ENCODE measurements at places on chromosomes 12 and 14. TPM values are rescaled to one million over a fixed set of nuclear protein-coding genes. Genes with fewer than 3 reads are reported as not detected.

DNA sequence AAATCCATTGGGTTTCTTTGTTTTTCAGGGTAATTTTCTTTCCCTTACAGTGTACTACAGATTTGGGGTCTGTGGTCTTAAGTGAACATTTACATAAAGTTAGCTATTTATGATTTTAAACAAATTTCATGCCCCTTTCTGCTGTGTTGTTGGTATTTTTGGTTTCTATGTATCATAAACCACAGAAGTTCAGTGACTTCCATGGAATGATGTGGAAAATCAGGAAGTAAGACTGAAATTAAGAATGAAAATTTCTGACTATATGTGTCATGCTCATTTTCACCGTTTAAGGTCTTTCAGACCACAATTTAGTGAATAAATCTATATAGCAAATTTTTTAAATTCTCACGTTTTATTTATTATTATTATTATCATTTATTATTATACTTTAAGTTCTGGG lies 31.7 kb downstream of the ETV6 start:
- no peak for DNase-seq

DNA sequence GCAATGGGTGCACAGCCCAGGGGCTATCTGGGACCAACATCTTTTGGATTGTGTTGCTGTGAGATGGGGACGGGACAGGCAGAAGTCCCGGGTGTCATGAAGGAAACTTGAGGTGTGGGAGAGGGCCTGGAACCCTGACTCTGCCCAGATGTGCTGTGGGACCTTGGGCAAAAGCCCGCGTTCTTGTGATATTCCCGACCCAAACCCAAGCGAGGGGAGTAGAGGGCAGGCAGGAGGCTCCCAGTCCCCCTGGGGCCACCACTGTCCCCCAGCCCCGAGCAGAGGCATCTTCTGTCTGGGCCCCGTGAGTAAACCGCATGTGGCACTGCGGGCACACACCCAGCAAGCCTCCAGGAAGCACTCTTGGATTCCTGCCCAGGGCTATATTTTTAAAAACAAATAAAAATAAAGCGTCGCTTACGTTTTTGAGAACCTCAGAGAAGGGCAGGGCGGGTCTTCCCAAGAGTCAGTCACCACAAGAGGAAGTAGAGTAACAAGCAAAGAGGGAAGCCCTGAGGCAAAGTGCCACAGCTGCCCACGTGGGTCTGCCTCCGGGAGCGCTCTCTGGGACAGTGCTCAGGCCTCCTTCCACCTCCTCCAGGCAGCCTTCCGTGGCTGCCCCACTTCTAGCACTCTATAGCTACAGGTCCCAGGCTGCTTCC lies 39.5 kb downstream of the BEGAIN start:
- DNase-seq: peak; percentile 29

DNA sequence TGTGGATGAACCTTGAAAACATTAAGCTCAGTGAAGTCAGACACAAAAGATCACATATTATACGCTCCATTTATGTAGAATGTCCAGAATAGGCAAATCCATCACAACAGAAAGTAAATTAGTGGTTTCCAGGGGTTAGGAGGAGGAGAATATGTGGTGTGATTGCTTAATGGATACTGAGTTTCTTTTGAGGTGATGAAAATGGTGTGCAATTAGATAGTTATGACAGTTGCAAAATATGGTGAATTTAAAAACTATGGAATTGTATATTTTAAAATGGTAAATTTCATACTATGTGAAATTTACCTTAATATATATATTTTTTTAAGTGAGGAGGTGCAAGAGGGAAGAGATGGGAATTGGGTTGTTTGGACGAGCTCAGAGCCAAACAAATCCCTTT lies 46.3 kb upstream of the KICS2 start:
- DNase-seq: no peak

GRCh38 chr14:96071561-96071960 lies 32.4 kb downstream of the C14orf132 start:
- no peak for DNase-seq

DNA sequence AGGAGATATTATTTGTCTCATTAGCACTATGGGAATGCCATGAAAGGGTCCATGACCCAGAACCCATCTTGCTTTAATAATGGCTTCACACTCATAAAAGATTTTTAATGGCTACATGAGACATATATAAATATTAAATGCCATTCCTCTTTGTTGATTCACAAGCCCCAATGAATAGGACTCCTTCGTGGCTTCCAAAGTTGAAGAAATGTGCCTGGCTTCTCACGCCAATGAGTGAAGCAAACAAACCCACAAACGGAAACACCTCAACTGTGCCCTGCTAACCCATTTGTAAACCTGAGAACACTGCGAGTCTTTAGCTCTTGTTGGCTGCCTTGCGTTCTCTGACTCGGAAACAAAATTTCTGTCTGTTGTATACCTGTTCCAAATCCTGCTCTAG lies 381.7 kb upstream of the DDHD1 start:
- DNase-seq: no peak

- DNase-seq: no peak
Measured at GRCh38 chr14:32802295-32802694, 136.4 kb upstream of the NPAS3 start.

DNA sequence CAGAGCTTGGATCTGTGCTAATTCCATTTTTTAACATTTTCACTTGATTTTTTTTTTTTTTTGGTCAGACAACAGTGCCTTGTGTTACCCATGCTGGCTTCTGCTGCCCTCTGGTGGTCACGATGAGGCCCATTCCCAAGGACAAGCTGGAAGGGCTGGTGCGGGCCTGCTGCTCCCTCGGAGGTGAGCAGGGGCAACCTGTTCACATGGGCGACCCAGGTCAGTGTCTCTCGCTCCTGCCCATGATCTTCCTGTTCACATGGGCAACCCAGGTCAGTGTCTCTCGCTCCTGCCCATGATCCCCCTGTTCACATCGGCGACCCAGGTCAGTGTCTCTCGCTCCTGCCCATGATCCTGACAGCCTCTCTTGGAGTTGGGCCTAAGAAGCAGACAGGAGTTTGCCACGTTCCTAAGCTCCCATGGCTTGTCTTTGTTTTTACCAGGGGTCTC lies 59.4 kb downstream of the DGLUCY start:
- DNase-seq: peak; percentile 87

GRCh38 chr14:92121670-92122350 lies at the start of the genes CPSF2 and NDUFB1:
Gene CPSF2, plus strand, starts transcription at chr14:92121969. Its CDS starts 9,016 bp downstream, at chr14:92130985.
Gene NDUFB1, minus strand, starts transcription at chr14:92121706. Its CDS starts 4,069 bp downstream, at chr14:92117637.
- peak; percentile 83 for DNase-seq

DNA sequence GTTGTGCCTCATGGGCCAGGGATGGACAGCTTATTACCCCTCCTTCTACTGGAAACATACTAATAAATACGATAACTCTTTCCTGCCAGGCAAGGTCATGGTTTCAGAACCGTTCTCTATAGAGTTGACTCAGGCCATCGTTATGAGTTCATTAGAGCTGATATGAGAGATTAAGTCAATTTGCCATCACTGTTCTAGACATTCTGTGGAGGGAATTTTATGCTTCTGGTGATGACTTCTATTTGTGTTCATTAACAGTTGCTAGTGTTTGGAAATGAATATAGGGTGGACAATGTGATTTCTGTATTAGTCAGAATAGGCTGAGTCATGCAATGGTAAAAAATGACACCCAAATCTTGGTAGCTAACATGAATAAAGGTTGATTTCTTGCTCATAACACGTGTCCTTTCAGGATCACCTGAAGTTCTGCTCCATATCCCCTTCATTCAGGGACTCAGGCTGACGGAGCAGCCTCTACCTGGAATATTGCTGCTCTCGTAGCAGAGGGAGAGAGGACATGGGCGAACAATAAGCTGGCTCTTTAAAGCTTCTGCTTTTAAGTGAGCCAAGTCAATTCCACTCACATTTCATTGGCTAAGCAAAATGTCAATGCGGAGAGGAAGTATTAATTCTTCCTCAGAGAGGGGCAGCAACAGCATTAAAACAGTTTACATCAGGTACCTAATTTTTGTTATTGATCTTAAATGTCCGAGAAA lies 18.5 kb upstream of the TBPL2 start:
- DNase-seq: no peak

DNA sequence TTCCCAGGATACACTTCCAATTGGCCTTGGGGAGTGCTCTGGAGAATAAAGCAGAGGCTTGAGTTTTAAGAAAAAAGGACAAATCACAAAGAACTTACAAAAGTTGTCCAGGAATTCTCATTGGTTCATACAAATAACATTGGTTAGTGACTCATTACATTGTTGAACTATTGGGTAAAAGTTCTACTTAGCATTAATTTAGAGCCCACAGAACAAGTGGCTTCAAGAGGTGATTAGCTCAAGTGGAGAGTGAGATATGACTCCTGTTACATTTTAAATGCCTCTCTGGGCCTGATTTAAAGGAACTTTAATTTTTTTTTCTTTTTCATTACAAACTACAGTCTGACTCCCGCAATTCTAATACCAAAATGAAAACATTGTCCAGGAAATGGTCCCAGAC lies 72.9 kb downstream of the ASCL4 start:
- DNase-seq: no peak

- no peak for DNase-seq
Measured at GRCh38 chr14:52703225-52703624, 3.8 kb upstream of the PSMC6 start.

DNA sequence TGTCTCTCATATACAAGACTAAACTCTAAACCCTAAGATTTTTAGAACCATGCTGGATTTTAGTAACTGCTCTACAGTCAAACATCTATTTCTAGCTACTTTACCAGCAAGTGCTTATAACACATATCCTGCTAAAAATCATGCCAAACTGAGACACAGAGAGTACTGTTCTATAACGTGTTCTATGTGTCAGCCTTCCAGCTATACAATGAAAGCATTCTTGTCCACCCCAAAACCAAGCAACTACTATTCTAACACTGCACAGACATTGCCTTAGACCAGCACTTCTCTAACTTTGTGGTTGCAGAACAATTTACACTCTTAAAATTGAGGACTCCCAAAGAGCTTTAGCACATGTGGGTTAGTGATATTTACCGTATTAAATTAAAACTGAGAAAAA lies 85.7 kb downstream of the SPPL3 start:
- no peak for DNase-seq

DNA sequence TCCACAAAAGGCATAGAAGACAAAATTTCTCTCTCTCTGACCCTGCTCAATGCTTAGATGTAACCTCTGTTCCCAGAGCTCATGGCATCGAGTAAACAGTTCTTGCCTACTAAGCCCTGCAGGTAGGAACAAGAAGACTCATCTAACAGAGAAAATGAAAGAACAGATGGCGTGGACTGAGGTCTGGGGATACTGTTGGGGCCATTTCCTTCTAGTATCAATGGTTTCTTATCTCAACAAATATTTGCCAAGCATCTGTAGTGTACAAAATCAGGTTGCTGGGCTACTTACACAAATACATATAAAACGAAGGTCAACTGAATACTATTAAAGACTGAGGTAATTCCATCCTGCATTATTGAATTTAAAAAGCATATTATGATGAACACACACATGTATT lies 93.3 kb downstream of the RIMBP2 start:
- DNase-seq: no peak

- DNase-seq: no peak
Measured at GRCh38 chr12:131536337-131536736, 174.6 kb upstream of the SFSWAP start.

DNA sequence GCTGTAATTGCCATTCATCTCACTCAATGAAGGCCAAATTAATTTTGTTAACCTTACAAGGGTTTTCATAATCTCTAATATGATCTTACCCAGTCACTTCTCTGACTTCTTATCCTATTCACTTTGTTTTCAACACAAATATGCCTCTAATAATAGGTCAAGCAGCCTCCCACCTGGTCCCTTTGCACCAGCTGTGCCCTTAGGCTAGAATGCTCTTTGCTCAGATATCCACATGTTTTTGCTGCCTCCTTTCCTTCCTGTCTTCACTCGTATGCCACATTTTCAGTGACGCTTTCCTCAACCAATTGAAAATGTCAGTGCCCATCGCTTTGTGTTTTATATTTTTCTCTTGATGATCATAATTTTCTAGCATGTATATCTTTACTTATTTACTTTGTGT lies 106.4 kb upstream of the SYT10 start:
- no peak for DNase-seq

DNA sequence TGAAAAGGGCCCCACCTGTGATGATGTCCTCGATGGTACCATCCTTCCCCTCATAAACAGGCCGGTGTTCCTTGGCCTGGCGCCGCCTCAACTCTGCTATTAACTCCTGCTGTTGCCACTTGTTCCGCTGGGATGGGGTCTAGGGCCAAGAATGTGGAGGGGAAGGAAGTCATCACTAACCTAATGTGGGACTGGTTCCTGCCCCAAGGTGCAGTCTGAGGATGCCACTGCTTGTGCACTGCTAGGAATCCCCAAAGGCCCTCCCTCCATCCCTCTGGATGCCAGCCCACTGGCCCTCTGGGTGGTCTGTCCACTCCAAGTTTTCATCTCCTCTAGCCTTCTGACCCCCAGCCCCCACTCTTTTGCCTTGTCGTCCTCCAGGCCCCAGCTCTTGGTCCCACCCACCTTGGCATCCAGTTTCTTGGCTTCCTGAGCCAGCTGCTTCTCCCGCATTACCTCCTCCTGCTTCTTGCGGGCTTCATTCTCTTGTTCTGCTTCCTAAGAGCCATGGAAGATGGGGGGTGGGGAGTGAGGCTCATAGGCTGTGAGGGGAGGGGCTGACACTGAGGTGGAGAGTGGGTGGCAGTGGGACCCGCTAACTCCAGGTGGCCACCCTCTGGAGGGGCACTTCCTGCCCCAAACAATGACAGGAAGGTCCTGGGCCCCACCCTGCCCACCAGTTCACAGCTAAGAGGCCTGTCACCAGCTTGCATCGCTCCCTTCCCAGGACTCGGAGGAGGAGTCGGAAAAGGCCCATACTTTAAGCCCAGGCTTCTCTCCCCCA lies 23.7 kb downstream of the PRPF40B start:
- DNase-seq: no peak

DNA sequence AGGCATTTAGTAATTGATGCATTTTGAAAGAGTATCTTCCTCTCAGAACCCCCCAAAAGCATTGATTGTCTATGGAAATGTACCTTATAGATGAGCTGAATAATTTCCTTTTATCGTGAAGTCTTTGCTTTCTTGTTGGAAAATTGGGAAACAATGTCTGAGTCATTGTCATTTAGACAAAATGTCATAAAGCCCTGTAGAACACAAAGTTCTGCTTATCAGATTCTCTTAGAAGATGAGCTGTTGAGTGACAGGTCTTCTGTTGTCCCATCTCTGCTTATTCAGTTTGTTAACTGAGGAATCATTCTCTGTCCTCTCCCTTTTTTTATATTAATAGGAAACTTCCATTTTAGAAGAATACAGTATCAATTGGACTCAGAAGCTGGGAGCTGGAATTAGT lies 22.9 kb downstream of the MAPKAPK5 start:
- DNase-seq: no peak

GRCh38 chr12:68768431-68768939 lies 22.5 kb downstream of the SLC35E3 start:
- DNase-seq: no peak

DNA sequence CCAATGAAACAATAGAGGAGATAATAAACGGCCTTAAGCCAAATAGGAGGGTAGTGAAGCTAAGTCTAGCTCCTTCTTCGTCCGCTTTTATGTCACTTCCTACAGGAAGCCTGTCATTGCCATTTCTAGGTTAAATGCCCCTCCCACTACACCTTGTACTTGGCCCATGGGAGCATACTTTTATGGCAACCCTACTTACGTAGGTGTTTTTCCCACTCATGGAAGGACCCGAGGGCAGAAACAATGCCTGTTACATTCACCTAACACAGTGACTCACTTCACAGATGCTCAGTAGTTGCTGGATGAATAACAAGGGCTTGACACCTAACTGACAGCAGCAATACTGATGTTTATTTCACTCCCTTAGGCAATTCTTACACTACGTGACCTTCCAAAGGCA lies 44.5 kb downstream of the ALKBH1 start:
- no peak for DNase-seq

GRCh38 chr14:79418649-79419415 lies 792.5 kb downstream of the DIO2 start:
- DNase-seq: no peak

RD3L gene
- not detected for total RNA-seq

TMTC2 gene
- 7.5 TPM for total RNA-seq

KRT73 gene
- not detected for total RNA-seq

RSRC2 gene
- 88.0 TPM for total RNA-seq

HOTAIR gene
- 1.5 TPM for total RNA-seq

EML1 gene
- 8.8 TPM for total RNA-seq

Data from SJCRH30 (cell line).